Spleen (tissue), 13 donors: ENCODE measurements at places on chromosomes 2 and 18. TPM values are rescaled to one million over a fixed set of nuclear protein-coding genes. Genes with fewer than 3 reads are reported as not detected.

- H3K27me3 ChIP-seq, result no peaks in the 10 kb centered on the region
- no peaks in the 10 kb centered on the region for H3K4me1 ChIP-seq
- H3K4me3 ChIP-seq, result no peak overlapping the region
- DNase-seq, result no peak
- H3K36me3 ChIP-seq, result no peaks in the 10 kb centered on the region
Measured at GRCh38 chr2:204950695-204951346, 405.5 kb downstream of the PARD3B start.

GRCh38 chr18:78732273-78733210, 247.1 kb upstream of the SALL3 start:
- H3K27me3 ChIP-seq, result no peaks in the 10 kb centered on the region
- no peak overlapping the region for H3K4me3 ChIP-seq
- peak; percentile 57 for DNase-seq
- no peaks in the 10 kb centered on the region for H3K36me3 ChIP-seq
- no peaks in the 10 kb centered on the region for H3K4me1 ChIP-seq

DNA sequence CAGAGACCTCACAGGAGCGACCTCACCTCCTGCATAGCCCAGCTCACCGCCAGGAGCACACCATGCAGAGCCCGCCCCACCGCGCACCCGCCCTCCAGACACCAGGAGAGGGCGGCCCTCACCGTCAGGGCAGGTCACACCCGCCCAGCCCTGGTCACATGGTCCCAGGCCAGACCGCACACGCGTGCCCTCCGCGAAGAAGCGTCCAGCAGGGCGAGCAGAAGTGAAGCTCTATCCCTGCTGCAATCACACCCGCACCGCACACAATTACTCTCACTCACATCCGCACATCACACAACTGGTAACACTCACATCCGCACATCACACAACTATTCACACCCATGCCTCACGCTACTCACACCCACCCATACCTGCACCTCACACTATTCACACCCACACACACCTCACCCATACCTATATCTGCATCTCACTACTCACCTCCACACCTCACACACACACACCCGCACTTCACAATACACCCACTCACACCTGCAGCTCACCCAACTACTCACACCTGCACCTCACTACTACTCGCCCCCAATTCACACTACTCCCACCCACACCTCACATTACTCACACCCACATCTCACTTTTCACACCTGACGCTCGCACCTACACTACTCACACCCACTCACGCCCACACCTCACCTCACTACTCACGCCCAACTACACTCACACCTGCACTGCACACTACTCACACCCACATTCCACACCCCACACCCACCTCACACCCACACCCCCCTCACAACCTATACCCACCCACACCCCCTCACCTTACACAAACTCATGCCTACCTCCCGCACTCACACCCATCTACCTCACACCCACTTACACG, 242.0 kb downstream of the HDAC4 start:
- no peak overlapping the region for H3K4me3 ChIP-seq
- DNase-seq, result peak; percentile 72
- H3K4me1 ChIP-seq, result peaks cover 31% of the 10 kb centered on the region
- H3K27ac ChIP-seq, result no peak overlapping the region

- H3K27ac ChIP-seq, result no peak overlapping the region
- no peak for DNase-seq
Measured at GRCh38 chr18:60541661-60542060, 169.1 kb upstream of the MC4R start.

- H3K27ac ChIP-seq, result no peak overlapping the region
- H3K4me1 ChIP-seq, result peaks cover 22% of the 10 kb centered on the region
- no peaks in the 10 kb centered on the region for H3K36me3 ChIP-seq
Measured at GRCh38 chr2:25558262-25558661, 115.1 kb downstream of the DTNB start.

DNA sequence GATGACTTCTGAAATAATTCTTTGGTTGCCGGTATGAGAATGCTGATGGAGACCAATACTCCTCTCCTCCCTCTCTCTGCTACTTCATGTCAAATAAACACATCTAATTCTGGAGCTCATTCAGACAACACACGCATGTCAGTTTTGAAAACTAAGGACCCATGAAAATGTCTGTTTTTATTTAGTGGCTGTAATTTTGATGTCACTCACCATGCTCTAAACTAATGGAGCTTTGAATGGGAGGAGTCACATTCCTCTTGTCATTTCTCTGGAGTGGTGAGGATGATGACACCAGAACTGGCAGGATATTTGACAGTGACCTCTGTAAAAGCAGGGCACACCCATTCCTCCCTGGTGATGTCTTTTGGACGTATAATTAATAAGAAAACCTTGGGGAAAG, 163.0 kb downstream of the PHLPP1 start:
- no peak overlapping the region for H3K27ac ChIP-seq
- no peaks in the 10 kb centered on the region for H3K4me1 ChIP-seq
- no peak for DNase-seq
- no peaks in the 10 kb centered on the region for H3K36me3 ChIP-seq
- no peak overlapping the region for H3K4me3 ChIP-seq

DNA sequence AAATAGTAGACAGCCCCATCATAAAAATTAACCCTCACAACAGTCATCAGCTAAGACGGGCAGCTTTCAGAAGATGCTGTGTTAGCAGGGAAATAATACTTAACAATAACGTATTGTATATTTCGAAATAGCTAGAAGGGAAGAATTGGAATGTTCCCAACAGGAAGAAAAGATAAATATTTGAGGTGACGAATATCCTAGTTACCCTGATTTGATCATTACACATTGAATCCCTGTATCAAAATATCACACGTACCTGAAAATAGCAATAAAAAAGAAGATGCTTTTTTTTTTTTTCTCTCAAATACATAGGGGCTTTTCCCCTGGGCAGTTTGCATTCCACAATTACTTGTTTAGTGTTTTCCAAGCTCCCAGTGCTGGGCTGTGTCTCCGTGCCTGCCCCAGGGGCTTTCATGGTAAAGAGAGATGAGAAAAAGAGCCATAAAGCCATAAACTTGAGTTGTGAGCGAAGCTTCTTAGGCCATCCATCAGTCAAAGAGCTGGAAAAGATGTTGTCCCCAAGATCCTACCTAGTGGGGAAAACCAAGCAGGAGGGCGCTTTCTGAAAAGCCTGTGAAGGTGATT, 183.0 kb upstream of the REV1 start:
- H3K4me1 ChIP-seq, result peaks cover 22% of the 10 kb centered on the region
- no peak for DNase-seq
- H3K4me3 ChIP-seq, result no peak overlapping the region
- no peaks in the 10 kb centered on the region for H3K36me3 ChIP-seq

GRCh38 chr2:23478933-23479683, 94.1 kb downstream of the KLHL29 start:
- H3K4me1 ChIP-seq, result no peaks in the 10 kb centered on the region
- no peaks in the 10 kb centered on the region for H3K36me3 ChIP-seq
- H3K27ac ChIP-seq, result no peak overlapping the region

GRCh38 chr18:9722691-9723090, 14.6 kb downstream of the RAB31 start:
- H3K27ac ChIP-seq, result no peak overlapping the region
- no peak for DNase-seq
- no peaks in the 10 kb centered on the region for H3K4me1 ChIP-seq

- no peak overlapping the region for H3K4me3 ChIP-seq
- no peak overlapping the region for H3K27ac ChIP-seq
- no peak for DNase-seq
- no peaks in the 10 kb centered on the region for H3K27me3 ChIP-seq
- no peaks in the 10 kb centered on the region for H3K4me1 ChIP-seq
Measured at GRCh38 chr2:19764998-19765397, 136.8 kb downstream of the TTC32 start.

DNA sequence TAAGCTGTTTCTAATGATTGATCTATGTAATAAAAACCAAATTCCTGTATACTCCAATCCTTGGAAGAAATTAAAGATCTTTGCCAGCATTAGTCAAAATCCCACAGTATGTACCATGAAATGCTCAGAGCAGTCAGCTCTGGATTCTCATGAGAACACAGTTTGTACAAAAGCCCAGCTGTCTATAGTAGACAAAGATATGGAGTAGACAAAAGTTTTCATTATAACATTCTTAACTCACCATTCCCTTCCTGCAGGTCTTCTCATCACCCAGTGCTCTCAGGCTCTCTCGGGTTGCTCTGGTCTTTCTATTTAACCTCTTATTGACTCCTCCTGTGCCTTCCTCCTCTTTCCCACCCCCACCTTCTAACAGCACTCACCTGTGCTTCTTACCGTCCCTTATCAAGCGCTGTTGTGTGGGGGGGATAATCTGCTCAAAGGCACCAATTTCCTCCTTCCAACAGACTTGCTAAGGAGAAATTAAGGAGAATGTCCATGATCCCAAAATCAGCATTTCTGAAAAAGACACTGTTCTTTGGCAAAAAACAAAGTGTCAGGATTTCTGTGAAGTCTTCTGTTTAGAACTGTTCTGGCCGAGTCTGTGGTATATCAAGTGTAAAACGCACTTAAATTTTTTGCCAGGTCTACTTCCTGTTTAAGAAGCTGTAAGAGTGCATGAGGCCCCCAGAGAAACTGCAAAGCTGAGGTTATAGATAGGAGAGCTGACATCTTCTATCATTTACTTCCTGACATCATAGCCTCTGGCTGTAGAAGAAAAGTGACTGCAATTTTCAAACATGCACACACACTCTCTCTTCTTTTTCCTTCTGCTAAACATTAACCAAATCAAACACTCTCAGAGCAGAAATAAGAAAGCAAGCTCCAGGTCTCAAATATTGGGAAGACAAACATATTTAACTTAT, 144.1 kb downstream of the EVA1A start:
- no peak for DNase-seq
- peaks cover 7% of the 10 kb centered on the region for H3K4me1 ChIP-seq
- peak overlapping the region; percentile 18 for H3K4me3 ChIP-seq

- no peaks in the 10 kb centered on the region for H3K27me3 ChIP-seq
- no peaks in the 10 kb centered on the region for H3K4me1 ChIP-seq
- H3K27ac ChIP-seq, result no peak overlapping the region
- H3K4me3 ChIP-seq, result no peak overlapping the region
- H3K36me3 ChIP-seq, result no peaks in the 10 kb centered on the region
- DNase-seq, result no peak
Measured at GRCh38 chr2:63788071-63788470, 53.6 kb upstream of the UGP2 start.

- no peak for DNase-seq
- H3K36me3 ChIP-seq, result no peaks in the 10 kb centered on the region
Measured at GRCh38 chr18:63820694-63821093, 45.5 kb downstream of the SERPINB7 start.

- H3K4me1 ChIP-seq, result peaks cover 37% of the 10 kb centered on the region
- H3K36me3 ChIP-seq, result no peaks in the 10 kb centered on the region
- peaks cover 50% of the 10 kb centered on the region for H3K27me3 ChIP-seq
Measured at GRCh38 chr2:234951664-234952269, at the start of gene SH3BP4. SH3BP4 (plus strand) TSS chr2:234952017; CDS start chr2:235035003, 82,986 bp downstream.

GRCh38 chr2:240200230-240201051, 60.0 kb upstream of the OTOS start:
- H3K4me1 ChIP-seq, result no peaks in the 10 kb centered on the region
- H3K27me3 ChIP-seq, result peaks cover 21% of the 10 kb centered on the region
- no peak overlapping the region for H3K4me3 ChIP-seq
- DNase-seq, result peak; percentile 75

DNA sequence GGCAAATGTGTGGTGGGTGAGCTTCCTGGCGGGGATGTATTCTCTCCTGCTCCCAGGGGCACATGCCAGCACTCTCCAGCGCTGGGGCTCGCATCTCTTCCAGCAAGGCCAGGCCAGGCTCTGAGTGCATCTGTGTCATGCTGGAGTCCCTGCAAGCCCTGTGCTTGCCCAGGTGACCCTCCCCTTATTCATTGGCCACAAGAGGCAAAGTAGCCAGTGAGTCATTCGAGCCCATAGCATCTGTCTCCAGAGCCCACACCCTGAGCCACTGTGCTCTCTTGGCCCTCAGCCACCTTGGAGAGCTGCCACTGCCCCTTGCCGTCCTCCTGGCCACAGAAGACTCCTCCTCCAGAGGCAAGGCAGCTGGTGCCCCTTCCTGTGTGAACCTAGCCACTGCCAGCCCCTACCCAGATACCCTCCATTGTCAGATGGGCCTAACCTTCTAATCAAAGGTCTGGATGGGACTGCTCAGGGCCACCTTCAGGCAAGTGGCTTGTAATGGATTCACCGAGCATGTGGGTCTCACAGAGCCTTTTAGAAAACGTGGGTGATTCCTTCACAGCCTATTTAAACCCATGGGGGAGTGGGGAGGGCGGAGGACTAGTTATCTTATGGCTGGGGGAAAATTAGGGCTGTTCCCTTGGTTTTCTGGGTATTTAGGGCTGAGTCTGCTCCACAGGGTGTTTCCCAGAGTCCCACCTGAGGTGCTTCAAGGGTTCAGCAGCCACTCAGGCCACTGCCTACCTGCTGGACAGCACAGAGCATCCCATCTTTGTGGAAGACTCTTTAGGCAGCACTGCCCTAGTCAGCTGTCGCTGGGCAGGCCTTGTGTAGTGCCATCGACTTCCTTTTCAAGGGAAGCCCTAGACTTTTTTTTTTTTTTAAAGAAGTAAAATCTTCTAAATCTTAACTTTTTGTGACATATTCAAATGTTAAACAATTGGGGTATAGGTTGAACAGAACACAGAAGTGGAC, 137.4 kb downstream of the ACOXL start:
- no peak overlapping the region for H3K27ac ChIP-seq
- peaks cover 10% of the 10 kb centered on the region for H3K27me3 ChIP-seq
- H3K4me1 ChIP-seq, result no peaks in the 10 kb centered on the region
- no peak for DNase-seq

SLC5A7 gene
- total RNA-seq, result not detected

OTX1 gene
- 0.37 TPM for total RNA-seq
